SJSA1 (cell line): ENCODE measurements at places on chromosomes 4 and X. TPM values are rescaled to one million over a fixed set of nuclear protein-coding genes. Genes with fewer than 3 reads are reported as not detected.

GRCh38 chr4:72568959-72569718 is at the start of gene ADAMTS3:
Gene ADAMTS3 (minus strand): TSS chr4:72569221. CDS start chr4:72568762, 459 bp downstream.
- DNase-seq: peak; percentile 36

Gene SFRP2
- total RNA-seq: not detected in 2 replicates

DNA sequence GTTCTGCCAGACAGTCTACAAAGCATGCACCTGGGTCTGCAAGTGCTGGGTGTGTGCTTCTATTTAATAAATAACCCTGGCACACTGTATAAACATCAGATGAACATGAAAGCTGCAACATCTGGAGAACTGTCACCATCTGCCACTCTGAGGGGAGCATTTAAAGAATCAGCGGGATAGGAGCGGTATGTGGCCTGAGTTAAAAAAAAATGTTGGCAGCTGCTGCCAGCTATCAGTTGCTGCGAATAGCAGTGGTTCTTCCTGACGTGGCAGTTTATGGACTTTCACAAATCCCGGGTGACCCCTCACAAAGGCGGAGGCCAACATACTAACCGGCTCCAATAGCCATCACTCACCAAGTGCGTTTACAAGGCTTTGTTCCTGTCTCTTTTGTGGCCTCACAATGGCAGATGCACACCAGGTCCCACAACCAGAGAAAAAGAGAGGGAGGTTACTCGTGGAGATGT is 95.1 kb downstream of the RASL11B start:
- DNase-seq: peak; percentile 22

Gene TEX13D
- total RNA-seq: not detected in 2 replicates

DNA sequence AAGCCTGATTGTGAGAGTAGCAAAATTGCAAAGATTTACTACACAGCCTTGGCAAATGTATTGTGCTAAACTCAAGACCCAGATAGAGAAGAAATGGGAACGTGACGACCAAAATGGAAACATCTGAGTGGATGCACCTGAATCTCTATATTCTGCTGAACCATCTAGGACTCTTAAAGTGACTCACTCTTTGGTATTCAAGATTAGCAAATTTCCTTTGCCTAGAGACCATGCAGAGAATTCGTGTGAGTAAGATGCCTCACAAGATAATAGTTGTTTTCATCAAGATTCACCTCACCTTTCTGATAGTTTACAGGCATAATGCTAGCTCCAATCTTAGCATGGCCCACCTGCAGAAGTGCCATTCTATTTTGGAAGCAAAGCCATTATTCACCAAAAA is 14.4 kb upstream of the ATOH1 start:
- DNase-seq: no peak

DNA sequence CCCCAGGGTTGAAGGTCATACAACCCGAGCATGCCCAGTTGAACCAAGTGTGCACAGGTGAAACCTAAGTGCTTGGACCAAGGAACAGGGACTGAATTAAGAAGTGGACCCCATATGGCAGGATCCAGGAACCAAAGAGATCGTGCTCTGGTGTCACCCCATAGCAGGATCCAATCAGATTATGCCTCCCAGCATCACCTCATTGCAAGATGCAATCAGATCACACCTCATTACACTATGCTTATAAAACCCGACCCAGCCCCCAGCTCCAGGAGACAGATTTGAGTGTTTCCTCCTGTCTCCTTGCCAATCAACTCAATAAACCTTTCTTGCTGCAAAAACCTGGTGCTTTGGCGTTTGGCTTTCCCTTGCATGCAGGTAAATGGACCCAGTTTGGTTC is 37.6 kb downstream of the EFHC2 start:
- no peak for DNase-seq

Gene CYSLTR1
- 0.11 and 0.63 TPM in 2 replicates for total RNA-seq

DNA sequence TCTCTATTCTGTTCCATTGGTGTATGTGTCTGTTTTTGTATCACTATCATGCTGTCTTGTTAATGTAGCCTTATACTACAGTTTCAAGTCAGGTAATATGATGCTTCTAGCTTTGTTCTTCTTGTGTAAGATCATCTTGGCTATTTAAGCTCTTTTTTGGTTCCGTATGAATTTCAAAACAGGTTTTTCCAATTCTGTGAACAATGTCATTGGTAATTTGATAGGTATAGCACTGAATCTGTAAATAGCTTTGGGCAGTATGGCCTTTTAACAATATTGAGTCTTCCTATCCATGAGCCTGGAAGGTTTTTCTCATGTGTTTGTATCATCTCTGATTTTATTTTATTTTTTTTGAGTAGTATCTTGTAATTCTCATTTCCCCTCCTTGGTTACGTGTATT is 94.3 kb downstream of the ANAPC10 start:
- DNase-seq: no peak

DNA sequence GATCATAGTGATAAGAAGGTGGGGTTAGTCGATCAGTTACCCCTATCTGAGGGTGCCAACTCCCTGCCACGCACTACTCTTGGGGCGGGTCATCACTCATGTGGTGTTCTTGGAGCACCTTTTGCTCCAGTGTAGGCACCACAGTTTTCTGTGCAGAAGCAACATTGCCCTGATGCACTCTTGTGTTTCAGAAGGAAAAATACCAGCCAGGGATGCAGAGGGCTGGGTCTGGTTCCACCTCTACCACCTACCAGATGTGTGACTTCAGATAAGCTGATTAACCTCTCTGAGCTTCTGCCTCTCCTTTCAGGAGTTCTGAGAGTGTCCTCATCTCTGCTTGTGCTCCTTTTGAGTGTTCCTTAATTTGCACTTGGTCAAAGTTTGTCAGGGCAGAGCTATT is 29.9 kb upstream of the PROM1 start:
- no peak for DNase-seq

Gene CXXC4
- 0.37 and 0.56 TPM in 2 replicates for total RNA-seq

Gene NEUROG2
- total RNA-seq: 0.03 TPM in 1 of 2 replicates, not detected in the other

DNA sequence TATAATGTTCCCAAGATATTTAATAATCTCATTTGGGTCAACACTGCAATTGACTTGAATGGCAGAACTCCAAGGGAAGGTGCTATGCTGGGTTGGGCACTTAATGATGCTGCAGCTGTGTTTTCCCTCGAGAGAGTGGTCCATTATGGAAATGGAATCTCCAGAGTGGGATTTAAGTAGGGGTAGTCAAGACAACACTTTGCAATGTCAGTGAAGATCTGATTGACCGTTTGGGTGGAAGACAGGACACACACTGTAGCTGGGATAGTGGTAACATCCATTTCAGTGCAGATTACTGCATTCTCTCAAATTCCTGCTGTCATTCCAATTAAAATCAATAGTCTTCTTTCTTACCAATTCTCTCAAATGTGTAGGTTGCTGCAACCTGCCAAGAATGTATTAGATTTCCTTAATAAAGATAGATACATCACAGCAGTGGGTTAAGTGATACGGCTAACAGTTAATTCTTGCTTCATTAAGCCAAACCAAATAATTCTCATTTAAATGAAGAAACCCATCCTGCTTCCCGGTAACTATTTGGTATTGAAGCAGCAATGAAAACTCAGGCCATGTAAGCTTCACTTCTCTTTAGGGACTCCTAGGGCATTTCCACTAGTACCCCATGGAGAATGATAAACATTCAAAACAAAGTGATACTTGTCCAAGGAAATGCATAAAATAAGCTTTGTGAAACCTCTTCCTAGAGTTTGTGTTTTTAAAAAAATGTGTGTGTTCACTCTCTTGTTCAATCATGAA is 40.5 kb upstream of the RASGEF1B start:
- DNase-seq: no peak

Gene RAB9A
- 18.2 and 21.2 TPM in 2 replicates for total RNA-seq

Gene SNX12
- 50.8 and 56.2 TPM in 2 replicates for total RNA-seq

Gene CT45A2
- total RNA-seq: not detected in 2 replicates

DNA sequence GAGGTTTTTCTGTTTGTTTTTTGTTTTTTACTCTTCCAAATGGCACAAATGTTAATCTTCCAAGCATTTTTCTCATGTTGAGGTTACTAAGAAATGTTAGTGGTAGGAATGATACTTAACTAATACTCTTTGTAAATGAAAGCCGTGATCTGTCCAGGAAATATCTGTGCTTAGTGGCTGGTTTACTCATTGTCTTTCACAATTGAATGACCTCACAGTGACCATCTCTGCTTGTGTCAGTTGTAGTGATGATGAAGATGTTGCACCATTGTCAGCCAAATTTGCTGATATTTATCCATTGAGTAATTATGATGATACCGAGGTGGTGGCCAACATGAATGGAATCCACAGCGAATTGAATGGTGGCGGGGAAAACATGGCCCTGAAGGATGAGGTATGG is 93.5 kb downstream of the TNIP2 start:
- DNase-seq: no peak

GRCh38 chr4:41796545-41797210 is 48.2 kb upstream of the PHOX2B start:
- no peak for DNase-seq

DNA sequence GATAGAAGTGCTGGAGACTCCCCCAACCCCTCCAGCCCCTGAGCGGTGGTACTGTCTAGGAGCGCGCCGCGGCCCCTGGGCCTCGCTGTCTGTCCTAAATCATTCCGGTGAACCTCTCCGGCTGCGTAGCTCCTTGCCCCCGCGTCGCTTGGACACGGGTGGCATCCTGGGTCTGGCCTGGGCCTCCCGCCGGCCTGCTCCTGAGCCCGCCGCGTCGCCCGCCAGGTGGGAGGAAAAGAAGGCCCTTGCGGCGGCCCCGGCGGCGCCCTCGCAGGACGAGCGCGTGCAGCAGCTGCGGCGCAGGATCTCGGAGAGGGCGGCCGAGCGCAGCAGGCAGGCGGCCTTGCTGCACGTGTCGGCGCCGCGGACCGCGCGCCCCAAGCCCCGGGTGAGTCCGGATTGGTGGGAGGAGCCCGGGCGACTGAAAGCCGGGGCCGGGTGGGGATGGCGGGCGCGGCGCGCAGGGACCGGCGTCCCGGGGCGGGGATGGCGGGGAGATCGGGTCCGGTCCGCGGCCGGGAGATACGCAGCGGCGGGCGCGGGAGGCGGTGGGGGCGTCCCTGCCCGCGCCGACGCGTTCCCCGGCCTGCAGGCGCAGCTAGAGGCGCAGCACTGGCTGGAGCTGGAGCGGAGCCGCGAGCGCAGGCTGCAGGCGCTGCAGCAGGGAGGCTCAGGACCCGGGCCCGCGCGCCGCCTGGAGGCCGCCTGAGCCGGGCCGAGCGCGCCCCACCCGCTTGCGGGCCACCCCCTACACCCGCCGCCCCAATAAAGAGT is 6.5 kb upstream of the RNF4 start:
- DNase-seq: peak; percentile 4

GRCh38 chrX:11531226-11531625 is 134.5 kb downstream of the ARHGAP6 start:
- no peak for DNase-seq

- DNase-seq: no peak
These were observed 16.3 kb downstream of the L1CAM start for GRCh38 chrX:153869473-153870287.

Gene S100P
- not detected in 2 replicates for total RNA-seq

GRCh38 chrX:1076871-1077651 is 135.4 kb downstream of the CRLF2 start:
- no peak for DNase-seq

GRCh38 chr4:161823450-161823849 is 340.4 kb downstream of the FSTL5 start:
- DNase-seq: no peak

Gene KIAA1210
- total RNA-seq: not detected in 2 replicates

- DNase-seq: peak; percentile 68
These were observed 608 bp downstream of the RAPGEF2 start for GRCh38 chr4:159103384-159103990.

DNA sequence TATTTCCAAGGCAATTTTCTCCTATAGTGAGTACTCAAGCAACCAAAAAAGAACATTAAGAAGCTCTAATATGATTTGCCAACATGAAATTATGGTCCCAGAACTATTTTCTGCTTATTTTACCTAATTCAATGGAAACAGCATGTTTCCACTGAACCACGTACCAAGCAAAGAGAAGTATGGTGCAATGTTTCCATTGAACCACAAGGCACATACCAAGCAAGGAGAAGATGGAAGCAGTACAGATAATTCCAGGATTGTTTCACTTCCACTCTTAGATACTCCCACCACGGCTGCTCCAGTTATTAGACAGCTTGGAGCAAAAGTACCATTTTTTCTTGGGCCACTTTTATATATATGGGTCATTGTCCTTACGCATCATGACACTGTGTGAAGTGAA is 164.9 kb downstream of the RNF150 start:
- DNase-seq: no peak

- DNase-seq: no peak
These were observed 71.2 kb upstream of the HCCS start for GRCh38 chrX:11039926-11040325.

DNA sequence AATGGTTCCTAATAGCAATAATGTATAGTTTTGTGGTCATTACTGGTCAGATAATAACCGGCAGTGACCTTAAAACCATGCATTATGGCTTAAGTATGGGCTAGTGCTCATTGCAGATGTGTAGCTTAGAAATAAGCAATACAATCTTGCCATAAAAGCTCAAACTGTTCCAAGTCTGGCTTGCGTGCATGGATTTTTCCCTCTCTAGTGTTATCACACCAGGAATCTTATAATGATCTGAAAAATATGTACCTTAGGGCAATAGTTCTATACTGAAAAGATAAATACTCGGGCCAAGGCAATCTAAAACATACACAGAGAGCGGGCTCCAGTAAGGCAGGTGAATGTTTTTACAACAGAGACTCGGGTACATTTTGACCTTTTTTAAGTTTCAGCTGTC is 157.8 kb downstream of the DHX15 start:
- no peak for DNase-seq

GRCh38 chr4:108118505-108118904 is 50.2 kb downstream of the LEF1 start:
- no peak for DNase-seq

Gene PABPC1L2A
- not detected in 2 replicates for total RNA-seq

Gene SOX3
- total RNA-seq: not detected in 2 replicates

Gene SNCA
- 14.3 and 19.3 TPM in 2 replicates for total RNA-seq

DNA sequence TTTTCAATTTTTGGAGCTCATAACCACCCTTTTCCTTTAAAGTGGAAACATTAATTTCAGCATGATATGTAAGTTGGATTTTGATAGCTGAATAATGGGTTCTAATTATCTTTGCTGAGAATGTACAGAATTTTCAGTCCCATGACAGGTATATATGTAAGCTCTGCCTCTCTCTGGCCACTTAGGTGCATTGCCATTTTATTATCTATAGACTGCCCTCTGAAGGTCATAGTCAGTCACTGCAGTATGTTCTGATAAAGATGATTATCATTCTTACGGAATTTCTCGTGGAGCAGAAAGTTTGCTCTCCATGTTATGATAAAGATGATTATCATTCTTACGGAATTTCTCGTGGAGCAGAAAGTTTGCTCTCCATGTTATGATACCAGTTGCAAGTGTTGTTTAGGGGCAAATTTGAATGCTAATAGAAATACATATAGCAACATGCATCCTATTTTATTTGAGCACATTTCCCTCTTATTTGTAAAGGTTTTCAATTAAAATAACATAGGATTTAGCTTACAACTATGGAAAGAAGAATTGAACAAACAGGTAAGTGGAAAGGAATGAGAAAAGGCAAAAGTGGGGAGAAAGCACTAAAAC is 10.4 kb downstream of the AFP start:
- DNase-seq: no peak

DNA sequence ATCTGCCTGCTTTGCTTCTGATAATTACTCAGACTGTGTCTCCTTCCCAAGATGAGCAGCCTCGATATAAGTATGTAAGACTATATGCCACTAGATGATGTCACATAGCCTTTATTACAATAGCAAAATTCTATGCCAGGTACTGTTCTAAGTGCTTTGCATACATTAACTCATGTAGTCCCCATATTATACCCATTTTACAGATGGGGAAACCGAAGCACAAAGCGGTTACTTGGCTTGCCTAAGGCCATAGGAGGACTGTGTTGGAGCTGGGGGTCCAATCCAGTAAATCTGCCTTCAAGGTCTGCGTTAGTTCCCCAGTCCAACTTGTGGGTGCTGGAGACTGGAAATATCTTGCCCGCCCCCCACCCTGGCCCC is 826 bp upstream of the SCML1 start:
- DNase-seq: no peak
